ENCODE measurements at places on chromosomes 11 and 22.

DNA sequence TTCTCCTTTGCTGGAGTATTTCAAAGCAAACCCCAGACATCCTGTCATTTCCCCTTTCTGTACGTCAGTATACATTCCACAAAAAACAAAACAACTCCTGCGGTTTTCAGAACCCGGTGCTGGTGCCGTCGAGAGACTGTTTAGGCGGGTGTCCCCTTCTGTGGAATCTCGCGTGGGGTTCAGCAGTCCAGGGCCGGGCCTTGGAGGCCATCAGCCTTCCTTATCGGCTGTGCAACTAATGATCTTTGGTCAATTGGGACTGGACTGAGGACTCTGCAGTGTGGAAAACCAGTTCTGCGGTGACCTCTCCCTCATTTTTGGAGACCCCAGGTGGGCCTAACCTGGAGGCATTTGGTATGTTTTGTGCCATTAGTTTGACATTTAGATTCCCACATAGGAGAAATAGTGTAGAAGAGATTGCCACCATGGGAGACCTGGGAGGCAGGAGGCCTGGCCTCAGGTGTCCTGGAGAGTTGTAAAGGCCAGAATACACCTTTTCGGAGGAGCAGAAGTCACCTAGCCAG is 84.4 kb downstream of the TBC1D22A start:
- no peak for ATAC-seq

GRCh38 chr22:49586873-49587272 is 240.8 kb downstream of the BRD1 start:
- ATAC-seq: no peak

DNA sequence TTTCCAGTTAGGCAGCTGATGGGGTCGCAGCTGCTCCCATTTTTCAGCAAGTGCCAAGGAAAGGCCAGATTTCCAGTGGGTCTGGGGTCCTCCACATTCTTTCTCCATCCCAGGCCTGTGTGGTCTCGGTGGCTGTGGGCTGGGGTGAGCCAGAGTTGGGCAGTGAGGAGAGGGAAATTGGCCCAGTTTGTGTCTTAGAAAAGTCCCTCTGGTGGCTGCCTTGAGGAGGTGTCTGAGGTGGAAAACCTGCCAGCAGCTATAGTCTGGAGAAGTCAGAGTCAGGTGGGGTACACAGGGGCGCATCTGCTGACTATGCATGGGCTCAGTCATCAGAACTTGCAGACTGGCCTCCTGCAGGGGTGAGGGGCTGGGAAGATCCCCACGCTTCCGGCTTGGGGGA is 30.5 kb downstream of the MRGPRD start:
- ATAC-seq: no peak

- no peak for ATAC-seq
Observed at GRCh38 chr11:81829976-81830375, 903.7 kb downstream of the FAM181B start.

DNA sequence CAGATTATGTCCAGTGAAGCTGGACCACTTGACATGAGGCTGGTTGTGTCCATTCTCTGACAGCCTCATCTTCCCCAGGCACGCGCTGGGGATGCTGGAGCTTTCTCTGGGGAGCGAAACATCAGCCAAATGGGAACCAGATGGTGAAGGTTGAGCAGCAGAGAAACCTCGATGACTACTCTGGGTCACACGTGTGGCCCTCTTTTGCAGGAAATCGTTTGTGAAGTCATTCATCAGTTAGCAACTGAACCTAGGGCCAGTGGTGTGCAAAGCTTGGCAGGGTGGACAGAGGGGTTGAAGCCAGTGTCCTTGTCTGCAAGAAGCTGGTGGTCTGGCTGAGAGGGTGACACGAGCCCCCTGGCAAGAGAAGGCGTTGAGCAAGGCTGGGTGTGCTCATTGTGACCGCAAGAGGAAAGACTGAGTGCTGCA is 109.8 kb downstream of the ZBTB16 start:
- no peak for ATAC-seq

GRCh38 chr22:25746012-25746373 is 4.0 kb downstream of the MYO18B start:
- peak; percentile 44 for ATAC-seq

- no peak for ATAC-seq
Observed at GRCh38 chr11:44018829-44019228, 29.0 kb upstream of the ACCSL start.

- peak; percentile 63 for ATAC-seq
Observed at GRCh38 chr11:16788141-16789062, 50.0 kb downstream of the C11orf58 start.

GRCh38 chr11:57359896-57360690 is 20.9 kb downstream of the PRG3 start:
- no peak for ATAC-seq

- ATAC-seq: no peak
Observed at GRCh38 chr11:46421257-46421880, 29.8 kb upstream of the CHRM4 start.

DNA sequence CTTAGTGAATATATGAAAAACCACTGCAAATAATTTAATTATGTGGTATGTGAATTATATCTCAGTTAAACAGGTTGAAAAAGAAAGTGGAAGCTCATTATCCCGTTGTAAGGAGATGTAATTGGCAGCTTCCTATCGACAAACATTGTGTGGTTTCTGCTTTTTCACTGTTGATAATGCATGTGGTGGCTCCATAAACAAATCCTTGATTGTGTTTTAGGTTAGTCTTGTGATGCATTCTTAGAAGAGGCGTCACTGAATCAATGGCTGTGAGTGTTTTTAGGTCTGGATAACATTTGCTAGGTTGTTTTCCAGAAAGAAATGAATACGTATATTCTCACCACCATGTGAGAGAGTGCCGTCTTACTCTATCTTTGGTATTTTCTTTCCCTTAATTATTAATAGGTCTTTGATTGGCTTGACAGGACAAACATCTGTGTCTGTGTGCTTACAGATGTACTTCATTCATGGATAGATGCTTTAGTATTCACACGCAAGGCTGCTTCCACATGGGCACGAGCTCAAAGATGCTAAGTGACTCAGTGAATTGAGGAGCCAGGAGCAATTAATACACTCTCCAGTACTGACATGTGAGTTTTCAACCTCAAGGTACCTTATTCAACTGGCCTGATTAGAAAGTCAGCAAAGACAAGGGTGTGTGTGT is 166.7 kb downstream of the TBC1D22A start:
- no peak for ATAC-seq

DNA sequence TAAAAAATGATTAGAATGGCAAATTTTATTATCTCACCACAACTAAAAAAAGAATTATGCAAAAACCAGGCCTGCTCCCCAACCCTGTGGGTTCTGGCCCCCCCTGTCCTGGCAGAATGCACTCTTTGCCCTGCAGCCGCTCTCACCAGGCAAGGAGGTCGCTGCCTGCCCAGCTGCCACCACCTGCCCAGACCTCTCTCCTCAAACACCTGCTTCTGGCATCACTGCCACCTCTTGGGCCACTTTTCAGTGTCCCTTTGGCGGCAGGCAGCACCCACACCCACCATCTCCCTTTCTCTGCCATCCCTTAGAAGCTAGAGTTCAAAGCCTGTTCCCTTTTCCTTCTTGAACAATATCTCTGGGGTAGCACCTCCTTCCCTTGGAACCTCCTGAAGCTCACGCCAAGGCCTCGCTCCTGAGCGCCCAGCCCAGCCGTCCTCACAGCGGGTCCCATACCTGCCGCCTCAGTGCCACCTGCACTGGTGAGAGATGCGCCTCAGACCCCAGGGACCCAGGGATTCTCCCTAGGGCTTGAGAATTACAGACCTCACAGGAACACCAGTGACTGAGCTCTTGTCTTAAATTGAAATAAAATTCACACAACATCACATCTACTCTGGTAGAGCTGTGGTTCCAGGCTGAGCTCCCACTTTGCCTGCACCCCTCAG is 44.6 kb downstream of the SGSM3 start:
- ATAC-seq: no peak

DNA sequence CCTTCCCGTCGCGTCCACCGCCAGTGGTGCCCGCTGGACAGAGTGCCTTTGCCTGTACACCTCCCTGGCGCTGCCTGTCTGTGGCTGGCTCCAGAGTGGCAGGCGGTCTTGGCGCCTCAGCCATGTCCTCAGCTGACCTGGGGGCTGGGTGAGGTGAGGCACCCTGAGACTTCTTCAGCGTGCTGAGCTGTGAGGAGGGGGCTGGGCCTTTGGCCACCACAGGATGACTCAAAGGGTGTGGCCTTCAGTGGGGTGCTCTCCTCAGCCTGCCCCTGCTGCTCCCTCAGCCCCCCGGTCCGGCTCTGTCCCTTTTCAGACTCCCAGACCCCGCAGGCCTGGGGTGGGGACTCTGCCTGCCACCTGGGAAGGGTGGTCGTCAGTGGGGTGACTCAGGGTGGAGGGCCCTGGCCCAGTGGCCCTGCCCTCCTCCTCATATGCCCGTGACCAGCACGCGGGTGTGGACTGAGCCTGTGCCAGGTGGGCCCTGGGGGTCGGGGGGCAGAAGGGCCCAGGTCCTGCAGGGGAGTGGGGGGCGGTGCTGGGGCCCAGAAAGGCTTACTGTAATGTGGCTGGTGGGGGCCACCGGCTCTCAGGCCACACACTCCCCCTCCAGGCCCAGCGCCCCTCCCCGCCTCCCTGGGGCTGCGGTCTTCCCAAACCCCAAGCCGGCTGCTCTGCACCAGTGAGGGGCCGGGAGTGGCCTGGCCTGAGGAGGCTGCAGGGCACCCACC is 15.9 kb downstream of the CRELD2 start:
- peak; percentile 30 for ATAC-seq

- no peak for ATAC-seq
Observed at GRCh38 chr11:46047520-46047919, 73.7 kb downstream of the PHF21A start.

DNA sequence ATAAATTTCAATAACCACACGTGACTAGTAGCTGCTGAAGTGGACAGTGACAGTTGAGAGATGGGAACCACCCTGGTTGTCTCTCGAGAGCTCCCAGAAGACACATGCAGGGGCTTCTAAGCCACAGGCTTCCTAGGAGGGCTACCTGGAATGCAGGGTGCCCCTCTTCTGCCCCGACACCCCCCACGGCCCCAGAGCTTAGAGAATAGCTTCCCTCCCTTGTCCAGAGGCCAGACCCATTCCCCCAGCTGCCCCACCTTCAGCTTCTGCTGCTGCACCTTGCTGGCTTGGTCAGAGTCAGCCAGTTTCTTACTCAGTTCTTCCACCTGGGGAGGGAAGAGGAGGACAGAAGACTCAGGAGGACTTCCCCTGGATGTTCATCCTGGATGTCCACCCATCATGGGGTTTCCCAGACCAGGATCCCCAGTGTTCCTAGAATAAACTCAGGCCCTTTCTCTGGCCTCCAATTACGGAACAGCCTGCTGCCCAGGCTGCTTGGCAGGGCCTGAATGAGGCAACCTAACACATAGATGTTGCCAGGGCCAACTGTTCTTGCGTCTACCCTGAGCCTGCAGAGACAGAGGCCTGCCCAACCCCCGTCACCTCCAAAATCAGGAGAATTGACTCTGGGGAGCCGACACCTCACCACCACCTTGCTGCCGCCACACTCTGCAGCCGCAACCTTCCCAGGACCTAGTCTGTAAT is 12.0 kb downstream of the IL18BP start:
- no peak for ATAC-seq

DNA sequence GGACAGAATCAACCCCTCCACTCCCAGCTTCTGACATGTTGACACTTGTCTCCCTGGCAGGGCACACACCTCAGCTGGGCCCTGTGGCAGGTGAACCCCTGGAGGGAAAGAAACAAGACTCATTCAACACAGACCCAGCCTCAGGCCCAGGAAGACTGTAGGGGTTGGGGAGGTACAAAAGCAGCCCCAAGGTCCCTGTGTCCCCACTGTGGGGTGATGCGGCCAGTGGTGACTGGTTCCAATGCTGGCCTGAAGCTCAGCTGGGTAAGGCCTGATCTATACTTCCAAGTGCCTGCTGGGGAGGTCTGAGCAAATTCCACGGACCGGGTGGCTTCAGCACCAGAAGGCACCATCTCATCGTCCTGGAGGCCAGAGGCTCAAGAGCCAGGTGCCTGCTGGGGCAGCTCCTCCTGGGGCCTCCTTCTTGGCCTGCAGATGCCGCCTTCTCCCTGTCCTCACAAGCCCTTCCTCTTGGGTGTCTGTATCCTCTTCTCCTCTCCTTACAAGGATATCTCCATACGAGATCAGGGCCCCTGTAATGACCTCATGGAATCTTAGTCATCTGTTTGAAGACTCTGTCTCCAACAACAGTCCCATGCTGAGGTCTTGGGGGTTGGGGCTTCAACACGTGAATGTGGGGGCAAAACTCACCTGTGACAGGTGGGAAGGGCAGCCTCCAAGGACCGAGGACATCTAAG is 1492.1 kb downstream of the BRD1 start:
- ATAC-seq: no peak

- ATAC-seq: no peak
Observed at GRCh38 chr22:20137671-20138416, 6.2 kb downstream of the ZDHHC8 start.

- ATAC-seq: no peak
Observed at GRCh38 chr11:64864135-64864472, 14.3 kb downstream of the EHD1 start.

DNA sequence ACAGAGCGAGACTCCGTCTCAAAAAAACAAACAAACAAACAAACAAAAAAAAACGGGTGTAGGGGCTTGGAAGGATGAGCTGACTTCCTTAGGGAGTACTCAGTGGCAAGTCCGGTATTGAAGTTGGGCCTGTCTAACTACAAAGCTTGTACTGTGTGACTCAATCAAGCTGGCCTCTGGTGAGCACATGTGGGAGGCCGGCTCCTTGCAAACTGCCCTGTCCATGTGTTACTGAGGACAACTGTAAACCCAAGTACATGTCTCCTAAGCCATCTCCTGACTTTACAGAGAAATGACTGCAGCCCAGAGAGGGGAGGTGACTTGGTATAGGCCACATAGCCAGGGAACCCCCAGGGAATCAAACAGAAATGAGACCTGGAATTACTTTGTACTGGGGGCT is 11.6 kb downstream of the RIBC2 start:
- no peak for ATAC-seq
